ENCODE measurements at places on chromosomes 16 and 17.
A peak's percentile ranks its signal among the peaks of the same experiment; 100 is the strongest.

DNA sequence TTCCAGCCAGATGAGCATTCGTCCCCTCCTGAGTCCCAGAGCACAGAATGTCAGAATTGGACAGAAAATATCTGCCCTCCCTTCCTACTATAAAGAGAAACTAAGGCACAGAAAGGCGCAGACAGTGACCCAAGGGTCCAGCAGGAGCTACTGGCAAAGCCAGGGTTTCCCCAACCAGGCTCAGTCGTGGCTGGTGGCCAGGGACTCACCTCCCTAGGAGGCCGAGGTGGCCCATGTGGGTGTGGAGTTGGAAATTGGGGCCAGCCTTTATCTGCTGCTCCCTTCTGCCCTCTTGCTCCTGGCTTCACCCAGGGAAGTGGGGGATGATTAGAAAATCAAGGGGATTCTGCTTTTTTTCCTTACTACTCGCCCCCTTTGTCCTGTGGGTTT, 1.1 kb downstream of the DRC7 start:
- no peak for DNase-seq

- peak; percentile 23 for DNase-seq
Measured at GRCh38 chr16:83653785-83654184, 154.0 kb upstream of the HSBP1 start.

- no peak for DNase-seq
Measured at GRCh38 chr16:27728691-27729090, 178.7 kb downstream of the KATNIP start.

- DNase-seq = no peak
Measured at GRCh38 chr16:46774743-46775177, 26.6 kb upstream of the MYLK3 start.

GRCh38 chr17:82871056-82871775, 31.4 kb upstream of the ZNF750 start:
- no peak for DNase-seq

- no peak for DNase-seq
Measured at GRCh38 chr17:67111327-67111726, 67.0 kb downstream of the CACNG1 start.

DNA sequence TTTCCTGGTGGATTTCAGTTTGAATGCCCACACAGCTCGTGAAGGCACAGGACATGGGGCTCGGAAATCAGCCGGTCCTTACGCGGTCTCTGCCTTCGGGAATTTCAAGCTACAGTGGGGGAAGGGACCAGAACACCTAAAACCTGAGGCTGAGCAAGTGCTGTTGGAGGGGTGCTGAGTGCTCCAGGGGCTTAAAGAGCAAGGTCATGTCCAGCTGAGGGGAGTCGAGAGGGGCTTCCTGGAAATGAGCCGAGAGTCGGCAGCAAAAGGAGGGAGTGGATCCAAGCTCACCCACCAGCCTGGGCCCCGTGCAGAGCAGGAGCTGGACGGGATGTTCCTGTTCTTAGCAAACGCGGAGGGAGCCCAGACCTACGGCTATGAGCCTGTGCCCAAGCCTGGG, 73.2 kb upstream of the RPL38 start:
- DNase-seq = no peak

Measured in eye (tissue), 1 donor.